ENCODE measurements at places on chromosomes 12 and 14.

DNA sequence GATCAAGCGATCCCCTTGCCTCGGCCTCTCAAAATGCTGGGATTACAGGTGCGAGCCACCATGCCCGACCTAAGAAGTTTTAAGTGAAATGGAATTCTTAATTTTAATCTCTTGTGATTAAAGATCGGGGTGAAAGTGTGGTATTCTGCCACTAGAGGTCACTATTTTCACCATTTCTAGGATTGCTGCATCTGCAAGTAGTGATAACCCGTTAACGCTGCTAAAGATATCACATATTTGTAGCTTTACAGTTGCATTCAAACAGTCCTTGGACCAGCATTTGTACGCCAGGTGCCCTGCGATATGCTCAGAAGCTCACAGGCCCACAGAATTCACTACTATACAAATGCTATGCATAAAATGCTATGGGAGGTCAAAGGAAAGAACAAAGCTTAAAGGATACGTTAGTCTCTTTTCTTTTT lies 19.3 kb downstream of the CCDC62 start:
- no peak for DNase-seq

DNA sequence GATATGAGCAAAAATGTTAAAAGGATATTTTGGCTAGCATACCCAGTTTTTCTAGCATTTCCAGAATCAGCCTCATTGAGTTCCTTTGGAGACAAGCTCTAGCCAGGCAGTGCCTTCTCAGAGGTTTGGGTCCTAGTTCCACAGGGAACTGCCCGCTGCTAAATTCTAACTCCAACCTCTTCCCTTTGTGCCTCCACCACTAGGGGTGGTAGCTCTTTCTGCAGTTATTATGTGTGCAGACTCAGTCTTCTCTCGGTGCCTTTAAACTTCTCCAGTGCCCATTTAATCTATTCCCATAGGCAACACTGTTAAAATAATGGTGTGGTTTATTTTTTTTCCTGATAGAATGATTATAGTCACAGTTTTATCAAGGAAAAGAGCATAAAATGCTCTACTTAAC lies 21.5 kb upstream of the SLC25A3 start:
- DNase-seq, result no peak

DNA sequence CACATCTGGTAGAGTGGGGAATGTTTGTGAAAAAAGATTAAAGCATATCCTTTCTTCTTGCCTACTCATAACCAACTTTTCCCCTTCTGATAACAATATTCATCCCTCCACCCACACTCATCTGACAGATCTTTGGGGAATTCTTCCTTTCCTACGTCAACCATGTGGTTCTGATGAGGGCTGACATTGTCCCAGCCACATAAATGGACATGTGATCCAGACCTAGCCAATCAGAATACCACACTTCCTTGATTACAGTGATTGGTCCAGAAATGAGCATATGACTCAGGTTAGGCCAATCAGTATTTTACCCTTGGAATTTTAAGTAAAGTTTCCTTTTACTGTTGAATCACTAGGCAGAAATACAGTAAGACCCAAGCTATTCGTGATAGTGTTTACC lies 58.9 kb downstream of the GPR65 start:
- no peak for DNase-seq

DNA sequence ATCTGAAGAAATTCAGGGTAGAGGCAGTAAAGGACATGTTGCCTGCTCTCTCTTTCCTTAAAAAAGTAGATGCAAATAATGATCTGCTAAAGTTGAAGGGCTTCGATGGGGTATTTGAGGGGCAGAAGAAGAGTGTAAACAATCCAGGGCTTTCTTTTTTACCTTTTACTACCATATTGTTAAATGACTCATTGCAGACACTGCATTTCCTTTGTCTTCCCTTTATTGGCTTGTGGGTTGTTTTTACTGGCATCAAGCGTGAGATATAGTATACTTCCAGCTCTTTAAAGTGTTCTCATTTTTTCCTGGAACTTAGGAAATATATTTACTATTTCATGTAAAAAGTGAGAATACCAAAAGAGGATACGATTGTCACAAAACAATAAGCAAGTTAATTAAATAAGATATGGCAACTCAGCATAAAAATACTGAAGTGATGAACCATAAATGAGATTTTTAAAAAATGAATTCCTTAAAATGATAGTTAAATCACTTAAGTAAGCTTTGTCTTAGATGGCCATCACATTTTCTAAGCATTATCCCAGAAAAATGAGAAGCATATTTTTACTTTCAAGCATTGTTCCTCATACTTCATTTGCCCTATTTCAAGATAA lies 72.3 kb upstream of the KRAS start:
- no peak for DNase-seq

DNA sequence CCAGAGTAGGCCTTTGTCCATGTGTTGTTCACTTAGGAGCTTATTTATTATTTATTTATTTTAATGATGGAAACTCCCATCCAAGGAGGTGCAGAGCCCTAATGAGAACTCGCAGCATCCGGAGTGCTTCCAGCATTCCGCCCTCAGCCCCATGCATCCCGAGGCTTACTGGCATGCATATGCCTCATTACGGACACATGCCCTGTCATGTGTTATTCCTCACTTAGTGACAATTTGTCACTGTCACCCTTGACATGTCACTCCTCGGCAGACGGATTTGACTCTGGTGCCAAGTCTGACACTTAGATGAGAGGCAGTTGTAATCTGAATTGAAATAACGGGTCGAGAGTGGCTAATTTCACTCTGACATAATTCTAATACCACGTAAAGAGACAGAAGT lies 132.8 kb downstream of the VRK1 start:
- DNase-seq, result no peak

- no peak for DNase-seq
Measured at GRCh38 chr12:92136026-92136730, 9.5 kb downstream of the BTG1 start.

- DNase-seq, result no peak
Measured at GRCh38 chr12:121061831-121062230, 22.8 kb upstream of the OASL start.

GRCh38 chr12:125038976-125039625 lies 26.1 kb upstream of the AACS start:
- no peak for DNase-seq

GRCh38 chr12:14962797-14963196 lies 1.4 kb upstream of the ARHGDIB start:
- DNase-seq, result no peak

DNA sequence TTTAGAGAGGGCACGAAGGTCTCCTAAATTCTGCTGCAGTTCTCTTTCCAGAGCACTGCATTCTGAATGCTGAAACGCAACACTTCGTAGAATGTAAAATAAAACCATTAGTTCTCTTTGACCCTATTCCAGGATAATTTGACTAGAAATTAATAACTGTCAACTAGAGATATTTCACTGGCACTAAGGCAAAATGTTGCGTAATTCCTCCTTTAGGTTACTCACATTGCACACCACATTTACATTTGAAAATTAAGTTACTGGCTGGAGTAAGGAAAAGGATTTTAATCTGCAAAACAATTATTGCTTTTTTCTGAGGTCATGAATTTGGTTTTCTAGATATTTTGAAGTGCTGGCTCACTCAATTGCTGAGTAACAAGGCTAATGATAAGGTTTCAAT lies 58.0 kb upstream of the TRHDE start:
- DNase-seq, result no peak

GRCh38 chr14:91830777-91831176 lies 36.6 kb downstream of the TC2N start:
- no peak for DNase-seq

- DNase-seq, result no peak
Measured at GRCh38 chr12:61538951-61539350, 721.3 kb upstream of the USP15 start.

Measured in stimulated activated CD8-positive, alpha-beta memory T cell treated with anti-CD3 and anti-CD28 coated beads, Interleukin-15, amount 100 ng/mL, for 4 hours (primary cell).